ENCODE measurements at places on chromosomes 4 and X.

DNA sequence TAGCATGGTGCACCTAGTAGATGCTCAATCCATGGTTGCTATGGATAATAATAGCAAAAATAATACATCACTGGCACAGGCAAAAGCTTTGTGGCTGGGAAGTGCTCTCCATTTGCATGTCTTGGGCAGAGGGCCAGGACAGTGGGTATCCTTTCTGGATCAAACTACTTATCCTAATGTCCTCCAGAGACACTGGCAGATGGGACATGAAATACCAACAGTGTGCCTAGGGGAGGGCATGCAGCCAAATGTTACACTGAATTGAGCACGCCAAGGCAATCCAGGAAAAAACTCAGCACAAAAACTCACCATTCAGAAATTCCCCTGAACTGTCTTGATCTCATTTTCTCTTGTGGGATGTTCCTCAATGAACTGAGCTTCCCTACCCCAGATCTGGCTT lies 98.6 kb upstream of the SCML1 start:
- DNase-seq: no peak

- DNase-seq: no peak
These were observed 187.4 kb downstream of the TEX13C start for GRCh38 chrX:125507119-125507518.

DNA sequence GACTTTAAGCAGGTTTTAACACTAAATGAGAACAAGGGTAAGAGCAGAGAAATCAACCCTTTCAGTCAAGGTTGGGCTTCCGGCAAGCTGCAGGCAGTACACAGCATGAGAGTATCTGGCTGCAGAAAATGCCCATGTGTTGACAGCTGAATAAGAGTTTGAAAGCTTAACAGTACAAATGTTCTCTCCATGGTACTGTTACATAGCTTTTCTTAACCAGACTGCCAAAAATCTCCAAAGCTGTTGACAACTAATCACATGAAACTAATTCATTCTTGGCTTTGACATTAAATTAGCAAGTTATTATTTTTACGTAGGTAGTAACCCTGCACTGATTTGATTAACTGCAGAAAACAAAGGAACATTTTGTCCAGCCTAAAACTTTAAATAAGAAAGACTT lies 153.5 kb downstream of the SLC10A7 start:
- peak; percentile 8 for DNase-seq

GRCh38 chr4:67861513-67861912 lies 22.3 kb downstream of the TMPRSS11D start:
- DNase-seq: no peak

DNA sequence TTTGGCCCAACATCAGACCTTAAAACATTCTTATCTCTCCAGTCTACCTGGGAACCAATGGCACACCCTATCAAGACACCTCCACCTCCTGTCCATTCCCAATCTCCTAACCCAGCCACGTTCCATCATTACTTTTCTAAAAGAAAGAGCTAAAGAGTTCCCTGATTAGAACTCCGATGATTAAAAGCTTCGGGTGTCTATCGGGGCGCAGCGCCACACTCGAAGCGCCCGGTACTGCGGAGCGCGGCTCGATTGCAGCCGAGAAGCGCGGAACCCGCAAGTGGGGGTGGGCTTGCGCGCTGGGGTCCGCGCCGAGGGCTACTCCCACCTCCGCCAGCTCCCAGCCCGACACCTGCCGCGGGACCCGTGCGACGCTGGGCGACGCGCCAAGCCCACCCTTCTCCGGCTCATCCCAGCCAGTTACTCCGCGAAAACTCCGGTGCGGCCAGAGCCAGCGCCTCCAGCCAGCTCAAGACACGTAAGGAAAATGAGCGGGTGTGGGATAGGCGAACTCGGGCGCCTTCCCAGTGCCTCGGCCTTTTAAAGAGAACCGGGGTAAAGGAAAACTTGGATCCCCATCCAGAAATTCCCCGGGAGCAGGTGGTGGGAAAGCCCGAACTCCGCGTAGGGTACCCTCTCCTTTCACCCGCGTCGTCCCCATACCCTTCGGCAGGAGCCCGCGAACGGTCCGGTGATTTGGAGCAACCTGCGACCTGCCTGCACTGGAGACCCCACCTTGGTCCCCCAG lies 593 bp downstream of the NPY1R start:
- peak; percentile 57 for DNase-seq

- DNase-seq: no peak
These were observed 244.5 kb upstream of the FSTL5 start for GRCh38 chr4:162408309-162408708.

DNA sequence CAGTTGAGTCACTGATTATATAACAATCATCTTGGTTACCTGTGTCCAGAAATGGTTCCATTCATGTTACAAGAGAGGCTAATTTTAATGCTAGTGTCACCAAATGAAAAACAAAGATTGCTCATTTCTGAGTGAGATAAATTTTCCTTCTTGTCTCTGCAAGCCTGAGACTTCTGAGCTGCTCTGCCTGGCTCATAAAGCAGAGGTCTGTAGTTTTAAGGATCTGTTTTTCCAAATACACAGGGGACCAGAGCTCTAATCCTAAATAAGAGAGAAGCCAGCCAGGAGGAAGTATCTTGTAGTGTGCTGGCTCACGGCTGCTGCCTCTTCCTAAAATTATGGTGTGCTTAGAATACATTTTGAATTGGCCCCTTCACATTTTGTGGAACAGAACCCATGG lies 42.6 kb downstream of the CLDN34 start:
- DNase-seq: no peak

DNA sequence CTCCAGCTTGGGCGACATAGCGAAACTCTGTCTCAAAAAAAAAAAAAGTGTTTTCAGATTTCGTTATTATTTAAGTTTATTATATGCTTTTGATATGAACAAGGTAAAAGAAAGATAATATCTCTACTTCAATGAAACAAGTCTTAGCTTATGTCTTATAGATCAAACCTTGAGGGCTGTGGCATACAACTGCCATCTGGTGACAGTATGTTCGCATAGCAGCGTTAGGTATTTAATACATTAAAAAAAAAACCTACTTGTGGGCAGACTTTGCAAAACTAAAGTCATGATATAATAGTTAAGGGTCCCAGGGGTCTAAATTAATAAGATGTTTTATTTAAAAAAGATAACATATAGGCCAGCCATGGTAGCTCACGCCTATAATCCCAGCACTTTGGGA lies 161.2 kb upstream of the AMOT start:
- DNase-seq: peak; percentile 20

- peak; percentile 77 for DNase-seq
These were observed 14.4 kb upstream of the ASMTL start for GRCh38 chrX:1466971-1467561.

DNA sequence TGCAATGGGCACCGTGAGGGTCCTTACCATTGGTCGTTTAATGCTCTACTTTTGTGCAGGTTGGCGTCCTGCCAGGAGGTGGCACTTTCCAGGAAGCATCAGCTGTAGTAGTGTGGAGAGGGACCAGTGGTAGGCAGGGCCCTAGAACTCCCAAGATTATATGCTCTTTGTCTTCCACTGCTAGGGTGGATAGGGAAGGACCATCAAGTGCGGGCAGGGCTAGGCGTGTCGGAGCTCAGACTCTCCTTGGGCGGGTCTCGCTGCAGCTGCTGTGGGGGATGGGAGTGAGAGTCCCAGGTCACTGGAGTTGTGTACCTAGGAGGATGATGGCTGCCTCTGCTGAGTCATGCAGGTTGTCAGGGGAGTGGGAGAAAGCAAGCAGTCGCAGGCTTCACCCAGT lies 134.7 kb downstream of the KLF8 start:
- no peak for DNase-seq

DNA sequence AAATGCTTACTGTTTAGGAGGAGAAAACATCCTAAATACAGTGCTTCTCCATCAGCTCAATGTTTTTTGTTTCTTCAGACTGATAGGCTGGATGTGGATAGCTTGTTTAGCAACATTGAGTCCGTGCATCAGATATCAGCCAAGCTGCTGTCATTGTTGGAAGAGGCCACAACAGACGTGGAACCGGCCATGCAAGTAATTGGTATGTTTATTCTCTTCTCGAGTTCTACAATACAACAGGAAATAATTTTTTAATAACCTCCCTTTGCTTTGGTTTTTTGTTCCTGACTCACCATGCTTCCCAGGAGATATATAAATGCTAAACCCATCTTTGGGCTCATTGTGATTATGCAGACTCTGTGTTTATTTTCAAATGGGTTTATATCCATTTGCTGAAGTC lies 60.9 kb downstream of the ARHGEF38 start:
- DNase-seq: no peak

DNA sequence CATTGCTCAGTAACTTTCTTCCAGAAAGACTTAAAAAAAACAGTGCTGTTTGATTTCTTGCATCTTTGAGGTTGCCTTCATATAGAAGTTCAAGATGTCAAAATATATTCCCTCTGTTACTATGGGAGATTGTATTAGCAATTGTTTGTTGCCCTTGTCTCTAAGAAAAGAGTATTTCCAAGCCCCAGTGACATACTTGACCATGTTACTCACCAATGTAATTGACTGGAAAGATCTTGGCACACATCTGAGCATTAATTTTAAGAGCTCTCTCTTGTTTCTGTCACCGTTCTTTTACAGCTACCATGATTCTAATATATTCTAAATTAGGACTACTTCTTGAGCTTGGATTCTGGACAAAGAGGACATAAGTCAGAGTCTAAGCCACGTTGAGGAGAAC lies 902.7 kb upstream of the EPHA5 start:
- DNase-seq: no peak

GRCh38 chr4:83390944-83391343 lies 56.3 kb upstream of the HPSE start:
- DNase-seq: no peak

DNA sequence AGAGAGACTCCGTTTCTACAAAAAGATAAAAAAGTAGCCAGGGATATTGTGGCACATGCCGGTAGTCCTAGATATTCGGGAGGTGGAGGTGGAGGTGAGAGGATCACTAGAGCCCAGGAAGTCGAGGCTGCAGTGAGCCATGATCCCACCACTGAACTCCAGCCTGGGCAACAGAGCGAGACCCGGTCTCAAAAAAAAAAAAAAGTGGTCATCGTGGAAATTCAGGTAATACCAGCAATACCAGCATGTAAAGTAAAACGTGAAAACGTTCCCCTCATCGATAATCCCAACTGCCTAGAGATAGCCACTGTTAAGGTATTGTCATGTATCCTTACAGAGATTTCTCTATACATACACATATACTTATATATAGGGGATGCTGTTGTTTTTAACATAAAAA lies 1.5 kb downstream of the MAGT1 start:
- DNase-seq: no peak

GRCh38 chr4:94403751-94404150 lies 48.0 kb upstream of the PDLIM5 start:
- DNase-seq: no peak

- DNase-seq: no peak
These were observed 727.7 kb upstream of the FAM241A start for GRCh38 chr4:111417521-111417920.

- peak; percentile 55 for DNase-seq
These were observed 2.6 kb upstream of the HPGDS start for GRCh38 chr4:94345266-94345665.

- DNase-seq: no peak
These were observed 121.9 kb upstream of the DMD start for GRCh38 chrX:33333271-33333670.

- DNase-seq: no peak
These were observed 2.1 kb downstream of the COPS4 start for GRCh38 chr4:83036991-83037665.

DNA sequence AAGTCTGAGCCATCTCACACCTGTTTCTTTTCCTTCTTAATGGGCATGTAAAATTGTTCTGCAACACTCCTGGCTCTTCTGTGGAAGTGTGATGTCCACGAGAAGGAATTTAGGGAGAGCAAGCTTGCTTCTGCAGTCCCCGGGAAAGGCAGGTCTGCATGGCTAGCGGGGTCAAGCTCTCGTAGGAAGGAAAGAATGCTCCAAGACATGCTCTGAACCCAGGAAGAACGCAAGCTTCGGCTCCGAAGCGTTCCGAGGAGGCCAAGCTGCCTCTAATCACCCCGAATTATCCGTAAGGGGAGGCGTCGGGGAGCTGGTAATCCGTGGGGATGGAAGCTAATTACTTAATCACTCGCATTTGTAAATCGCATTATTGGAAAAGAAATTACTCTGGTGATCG lies 177.7 kb downstream of the CRLF2 start:
- DNase-seq: no peak

GRCh38 chr4:94523617-94524016 lies 71.9 kb downstream of the PDLIM5 start:
- peak; percentile 7 for DNase-seq

GRCh38 chr4:1532549-1533395 lies 126.5 kb upstream of the NKX1-1 start:
- no peak for DNase-seq

DNA sequence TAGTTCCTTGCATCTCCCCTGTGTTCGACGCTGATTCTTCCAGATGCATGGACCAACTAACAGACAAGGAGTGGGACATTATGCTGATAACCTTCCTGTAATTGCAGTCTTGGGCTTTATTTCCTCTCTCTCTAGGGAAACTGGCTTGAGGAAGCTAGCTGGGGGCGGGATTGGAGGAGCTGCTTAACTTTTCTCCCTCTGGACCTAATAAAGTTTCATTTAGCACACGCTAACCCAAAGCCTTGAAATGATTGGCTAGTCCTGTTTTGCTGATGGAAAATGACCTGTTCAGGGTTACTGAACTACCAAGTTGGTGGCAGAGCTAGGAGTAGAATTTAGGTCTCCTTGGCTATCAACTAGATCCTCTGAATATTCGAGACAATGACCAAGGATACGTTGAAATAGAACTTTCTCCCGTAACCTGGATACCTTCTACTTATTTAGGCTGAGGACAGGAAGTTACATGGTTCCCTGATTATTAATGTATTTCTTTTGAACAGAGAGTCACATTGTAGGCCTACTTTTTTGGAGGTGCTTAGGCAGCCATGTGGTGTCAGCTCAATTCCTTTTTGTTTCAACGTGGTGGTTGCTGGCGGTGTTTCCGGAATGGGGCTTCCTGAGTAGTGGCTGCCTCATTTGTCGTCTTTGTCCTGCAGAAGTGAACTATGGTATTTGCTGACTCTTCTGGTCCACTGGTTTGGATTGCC lies 2.0 kb downstream of the PGK1 start:
- no peak for DNase-seq

DNA sequence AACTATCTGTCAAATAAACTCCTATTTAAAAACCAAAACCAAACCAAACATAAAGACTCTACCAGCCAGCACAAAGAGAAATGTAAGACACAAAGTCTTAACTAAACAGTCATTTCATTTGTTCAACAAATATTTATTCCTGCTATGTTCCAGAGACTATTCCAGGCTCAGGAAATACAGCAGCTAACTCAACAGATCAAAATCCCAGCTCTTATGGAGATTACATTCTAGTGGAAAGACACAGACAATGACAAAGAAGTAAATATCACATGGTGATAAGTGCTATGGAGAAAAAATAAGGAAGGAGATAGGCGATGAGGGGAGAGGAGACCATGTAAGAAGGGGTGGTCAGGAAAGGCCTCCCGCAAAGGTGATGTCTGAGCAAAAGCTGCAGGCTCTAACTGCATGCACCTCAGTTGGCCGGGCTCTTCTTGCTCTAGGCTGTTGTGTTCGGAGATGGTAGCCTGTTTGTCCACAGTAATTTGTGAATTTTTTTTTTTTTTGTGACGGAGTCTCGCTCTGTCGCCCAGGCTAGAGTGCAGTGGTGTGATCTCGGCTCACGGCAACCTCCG lies 15.1 kb downstream of the PPEF1 start:
- DNase-seq: no peak

- DNase-seq: no peak
These were observed 516.1 kb upstream of the MAGEB2 start for GRCh38 chrX:29699239-29699638.

- no peak for DNase-seq
These were observed 17.5 kb downstream of the CXCL13 start for GRCh38 chr4:77623091-77623490.

- no peak for DNase-seq
These were observed 14.5 kb downstream of the CLCN4 start for GRCh38 chrX:10171249-10171648.
